ENCODE measurements at places on chromosomes 13 and 19. TPM values are rescaled to one million over a fixed set of nuclear protein-coding genes. Genes with fewer than 3 reads are reported as not detected.

TSHZ3 gene
- 2.3 TPM for total RNA-seq

PLVAP gene
- 21.1 TPM for total RNA-seq

ETHE1 gene
- total RNA-seq = 18.6 TPM

ATP8B3 gene
- not detected for total RNA-seq

ZNF471 gene
- total RNA-seq = 3.1 TPM

MBD3L3 gene
- total RNA-seq = not detected

ACP4 gene
- not detected for total RNA-seq

GRCh38 chr13:99464441-99464949 is 36.8 kb upstream of the TM9SF2 start:
- DNase-seq = no peak

- no peak for DNase-seq
These were observed 221.5 kb upstream of the TSHZ3 start for GRCh38 chr19:31570718-31571117.

DNA sequence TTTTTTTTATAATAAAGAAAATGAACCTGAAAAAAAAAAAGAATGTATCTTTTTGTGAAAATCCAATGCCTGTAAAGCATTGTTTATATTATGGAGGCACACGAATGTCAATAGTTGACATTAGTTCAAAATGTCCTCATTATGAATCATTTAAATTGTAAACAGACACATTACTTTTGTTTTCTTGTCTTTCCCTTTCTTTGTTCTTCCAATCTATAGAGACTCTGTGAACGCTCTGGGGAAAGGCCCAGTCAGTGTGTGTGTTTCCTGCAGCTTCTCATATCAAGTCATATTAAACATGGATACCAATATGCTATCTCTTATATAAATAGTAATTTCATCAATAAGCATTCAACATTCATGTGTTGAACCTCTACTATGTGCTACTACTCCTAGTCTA is 193.1 kb downstream of the KCTD12 start:
- DNase-seq = no peak

DNA sequence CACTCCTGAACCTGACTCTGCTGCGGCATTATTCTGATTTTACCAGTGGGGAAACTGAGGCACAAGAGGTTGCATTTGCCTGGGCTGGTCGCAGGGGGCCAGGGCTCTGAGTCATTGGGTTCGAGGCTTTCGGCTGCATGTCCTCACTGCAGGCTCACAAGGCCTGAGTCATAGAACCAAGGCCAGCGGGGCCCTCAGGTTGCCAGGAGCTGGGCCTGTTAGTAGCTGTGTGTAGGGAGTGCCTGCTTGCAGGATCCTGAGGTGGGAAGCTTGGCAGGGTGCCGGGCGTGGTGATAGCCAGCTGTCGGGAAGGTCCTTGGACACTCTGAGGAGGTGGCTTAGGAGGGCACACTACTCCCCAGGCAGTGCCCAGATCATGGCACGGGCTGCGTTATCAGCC is 21.6 kb upstream of the F2RL3 start:
- DNase-seq = no peak

DNA sequence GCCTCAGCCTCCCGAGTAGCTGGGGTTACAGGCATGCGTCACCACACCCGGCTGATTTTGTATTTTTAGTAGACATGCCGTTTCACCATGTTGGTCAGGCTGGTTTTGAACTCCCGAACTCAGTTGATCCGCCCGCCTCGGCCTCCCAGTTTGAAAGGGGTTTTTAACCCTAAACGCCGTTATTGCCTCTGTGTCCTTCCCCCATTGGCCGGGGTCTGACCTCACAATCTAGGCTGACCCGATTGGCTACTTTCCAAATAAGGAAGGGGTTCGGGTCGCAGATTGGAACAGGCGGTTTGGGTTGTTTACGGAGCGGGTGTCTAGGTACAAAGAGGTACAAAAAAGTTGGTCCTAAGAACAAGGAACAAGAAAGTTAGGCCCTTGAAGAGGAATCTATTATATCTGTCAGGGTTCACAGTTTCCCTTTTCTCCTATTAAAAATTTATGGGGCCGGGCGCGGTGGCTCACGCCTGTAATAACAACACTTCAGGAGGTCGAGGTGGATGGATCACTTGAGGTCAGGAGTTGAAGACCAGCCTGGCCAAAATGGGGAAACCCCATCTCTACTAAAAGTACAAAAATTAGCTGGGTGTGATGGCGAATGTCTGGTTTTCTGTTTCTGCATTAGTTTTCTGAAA is 1.0 kb downstream of the ZNF253 start:
- DNase-seq = no peak

DNA sequence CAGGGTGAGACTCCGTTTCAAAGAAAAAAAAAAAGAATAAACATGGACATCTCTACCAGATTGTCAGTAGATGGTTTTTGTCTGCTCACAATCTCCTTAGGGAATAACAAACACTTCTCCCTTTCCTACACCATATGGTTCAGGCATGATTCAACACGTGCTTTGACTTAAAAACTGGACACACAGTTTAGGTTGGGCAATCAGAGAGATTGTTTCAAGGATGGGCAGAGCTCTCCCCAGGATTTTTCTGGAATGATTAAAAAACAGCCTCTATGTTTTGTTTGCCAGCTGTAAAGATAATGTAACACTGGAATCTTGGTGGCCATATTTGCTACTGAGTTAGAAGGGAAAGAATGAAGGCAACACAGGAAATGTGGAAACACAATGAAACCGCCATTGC is 150.1 kb upstream of the TSC22D1 start:
- no peak for DNase-seq

DNA sequence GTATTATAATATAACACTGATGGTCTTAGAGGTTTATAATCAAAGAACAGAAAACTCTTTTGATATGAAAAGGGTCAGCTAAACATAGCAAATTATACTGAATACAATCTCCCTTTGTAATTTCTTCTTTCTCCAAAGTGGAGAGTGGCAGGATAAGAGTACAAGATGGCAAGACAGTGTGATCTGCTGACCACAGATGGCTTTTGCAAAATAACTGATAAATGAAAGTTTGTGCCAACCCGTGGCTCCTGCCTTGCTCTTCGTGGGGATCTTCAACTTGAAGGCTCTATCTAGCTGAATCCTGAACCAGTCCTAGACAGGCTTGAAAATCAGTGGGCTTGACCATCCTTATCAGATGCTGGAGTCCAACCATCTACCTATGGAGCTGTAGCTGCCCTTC is 185.7 kb downstream of the VWA8 start:
- DNase-seq = no peak

DNA sequence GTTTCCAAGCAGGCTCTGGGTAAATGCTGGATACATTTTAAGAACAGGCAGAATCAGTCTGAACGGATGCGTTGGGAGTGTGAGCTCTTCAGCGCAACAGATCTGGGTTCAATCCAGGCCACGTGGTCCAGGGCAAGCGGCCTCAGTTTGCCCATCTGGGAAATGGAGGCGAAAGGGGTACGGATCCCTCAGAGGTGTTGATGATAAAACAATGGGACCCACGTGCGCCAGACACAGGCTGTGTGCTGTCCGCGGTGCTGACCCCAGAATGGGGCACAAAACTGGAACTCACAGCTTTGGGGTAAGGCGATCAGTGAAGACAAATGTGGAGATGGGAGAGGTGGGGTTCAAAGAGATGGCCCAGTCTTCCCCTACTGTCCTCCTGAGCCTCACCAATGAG is 13.1 kb upstream of the PDE4C start:
- no peak for DNase-seq

DNA sequence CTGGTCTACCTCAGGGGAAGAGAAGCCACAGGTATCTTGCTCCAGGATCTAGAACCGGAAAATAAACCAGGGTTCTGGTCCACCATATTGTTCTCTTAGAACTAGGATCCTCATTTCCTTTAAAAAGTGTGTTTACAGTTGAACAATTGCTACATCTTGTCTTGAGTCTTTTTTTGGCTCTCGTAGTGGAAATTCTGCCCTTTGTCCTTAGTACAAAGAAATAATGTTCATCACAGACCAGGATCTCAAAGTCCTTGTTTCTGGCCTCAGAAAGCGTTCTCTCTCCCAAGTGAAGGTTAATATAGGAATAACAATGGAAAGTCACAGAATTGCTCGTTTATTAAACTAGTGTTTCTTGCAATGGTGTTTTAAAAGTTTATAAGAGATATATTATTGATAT is 20.8 kb downstream of the KLF2 start:
- no peak for DNase-seq

GRCh38 chr13:72208112-72208645 is 341.2 kb upstream of the DACH1 start:
- no peak for DNase-seq

- no peak for DNase-seq
These were observed 4.0 kb downstream of the EBI3 start for GRCh38 chr19:4233282-4233853.

DNA sequence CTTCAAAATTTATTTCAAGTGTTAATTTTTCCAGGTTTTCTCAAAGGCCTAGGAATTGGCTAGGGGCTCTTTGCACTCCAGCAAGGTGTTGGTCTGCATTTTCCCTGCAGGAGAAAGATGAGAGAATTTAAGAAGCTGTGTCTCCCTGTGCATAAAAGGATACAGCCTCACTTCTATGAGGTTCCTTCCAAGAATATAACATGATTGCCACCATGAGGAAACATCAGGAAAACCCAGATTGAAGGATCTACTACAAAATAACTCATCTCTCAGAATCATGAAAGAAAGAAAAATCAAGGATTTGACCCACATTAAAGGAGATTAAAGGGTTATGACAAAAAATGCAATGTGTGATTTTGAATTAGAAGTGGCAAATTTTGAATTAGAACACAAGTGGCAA is 69.9 kb downstream of the RUBCNL start:
- DNase-seq = no peak

- peak; percentile 16 for DNase-seq
These were observed 25.4 kb upstream of the GPR12 start for GRCh38 chr13:26785838-26786630.

DNA sequence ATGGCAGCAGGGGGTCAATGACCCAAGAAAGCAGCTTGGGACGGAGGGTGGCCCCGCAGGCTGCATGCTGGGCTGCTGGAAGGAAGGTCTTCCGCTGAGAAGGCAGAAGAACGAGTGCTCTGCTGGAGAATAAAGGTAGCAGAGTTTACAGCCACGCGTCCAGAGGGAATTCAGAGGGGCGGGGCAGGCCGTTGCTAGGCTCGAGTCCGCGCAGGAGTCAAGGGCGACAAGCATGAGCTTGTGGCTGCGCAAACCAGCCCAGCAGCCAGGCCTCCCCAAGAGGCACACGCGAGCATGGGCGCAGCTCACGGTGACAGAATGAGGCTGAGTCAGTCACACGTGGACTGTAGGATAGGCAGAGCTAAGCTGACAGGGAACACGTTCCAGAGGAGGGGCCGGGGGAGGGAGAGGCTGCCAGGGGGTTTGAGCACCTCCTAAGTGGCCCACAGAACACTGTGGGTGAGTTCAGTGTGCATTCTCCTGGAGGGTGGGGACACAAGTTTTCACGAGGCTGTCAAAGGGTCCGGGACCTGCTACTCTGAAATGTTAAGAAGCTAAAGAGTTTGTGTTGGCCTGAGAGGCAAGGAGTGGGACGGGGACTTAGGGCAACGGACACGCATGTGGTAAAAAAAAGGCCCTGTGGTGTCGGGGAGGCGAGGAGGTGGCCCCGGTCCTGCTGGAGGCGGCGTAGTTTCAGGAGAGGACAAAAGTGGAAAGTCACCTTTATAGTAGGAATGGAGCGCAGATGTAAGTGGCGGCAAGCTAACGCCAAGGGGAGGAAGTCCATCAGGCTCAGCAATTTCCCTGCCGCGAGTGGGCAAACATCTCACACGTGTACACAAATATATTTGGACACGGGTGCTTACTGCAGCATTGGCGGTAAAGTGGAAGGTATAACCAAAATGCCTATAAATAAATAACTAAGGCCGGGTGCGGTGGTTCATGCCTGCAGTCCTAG is 17.7 kb downstream of the RFX2 start:
- peak; percentile 50 for DNase-seq

DNA sequence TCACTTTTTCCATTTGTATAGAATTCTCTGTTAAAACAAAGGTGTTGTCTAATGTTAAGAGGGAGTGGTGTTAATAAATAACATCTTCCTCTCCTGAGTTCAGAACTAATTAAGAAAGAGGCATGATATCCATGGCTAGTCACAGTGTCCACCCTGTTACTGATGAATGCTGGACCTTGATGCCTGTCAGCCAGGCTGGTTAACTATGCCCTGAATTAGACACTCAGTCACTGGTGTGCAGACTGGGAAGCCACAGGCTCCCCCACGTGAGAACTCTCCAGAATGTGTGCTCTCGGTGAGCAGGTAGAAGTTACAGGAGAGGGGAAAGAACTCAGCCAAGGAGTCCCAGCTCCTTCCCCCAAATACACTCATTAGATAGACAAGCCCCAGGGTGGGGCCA is 56.1 kb upstream of the RNF113B start:
- DNase-seq = no peak

DNA sequence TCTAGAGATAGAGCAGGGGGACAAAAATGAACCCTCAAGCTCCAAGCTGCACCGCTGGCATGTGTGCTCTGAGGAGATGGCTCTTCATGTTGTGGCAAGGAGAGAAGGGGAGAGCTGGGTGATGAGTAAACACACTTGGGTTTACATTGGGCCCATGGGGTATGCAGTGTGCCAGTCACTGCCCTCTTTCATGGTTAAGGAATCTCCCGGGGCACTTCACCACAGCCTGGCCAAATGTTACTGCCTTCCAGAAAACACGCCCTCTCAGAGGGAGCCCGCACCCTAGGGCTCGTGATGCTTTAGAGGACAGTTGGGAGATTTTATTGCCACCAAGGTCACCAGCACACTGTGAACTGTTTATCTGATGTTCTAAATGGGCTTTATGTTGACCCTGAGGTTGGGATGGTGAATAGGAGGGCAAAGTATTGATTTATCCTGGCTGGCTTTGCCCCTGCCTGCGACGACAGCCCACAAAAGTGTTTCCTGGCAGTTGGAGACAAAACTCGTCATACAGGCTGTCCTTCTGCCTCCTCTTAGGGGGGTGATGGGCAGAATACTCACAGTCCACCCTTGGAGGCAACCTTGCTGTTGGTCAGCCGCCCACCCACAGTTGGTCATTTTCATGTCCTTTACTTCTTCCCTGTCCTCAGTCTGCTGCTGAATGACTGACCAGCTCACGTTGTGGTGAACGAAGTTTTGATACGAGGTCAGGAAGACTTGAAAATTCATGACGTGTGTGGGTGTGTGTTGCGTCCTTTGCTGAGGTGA is 156.9 kb downstream of the STK24 start:
- no peak for DNase-seq

DNA sequence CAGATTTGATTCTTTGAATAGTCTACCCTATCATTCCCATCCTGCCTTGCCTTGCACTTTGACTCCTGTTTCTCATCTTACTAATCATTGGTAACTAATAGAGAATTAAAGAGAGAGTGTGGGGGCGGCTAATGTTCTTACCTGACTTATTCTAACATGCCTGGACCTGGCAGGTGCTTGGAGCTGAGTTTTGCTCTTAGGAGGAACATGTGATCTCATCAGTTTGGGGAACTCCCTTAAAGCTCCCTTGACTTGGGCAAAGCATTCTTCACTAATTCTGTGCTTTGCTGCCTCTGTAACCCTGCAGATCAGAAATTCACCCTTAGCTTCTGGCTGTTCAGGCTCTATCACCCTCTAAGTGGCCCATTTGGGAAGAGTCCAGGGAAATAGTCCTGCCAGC is 861.1 kb downstream of the GPC5 start:
- no peak for DNase-seq

GRCh38 chr13:42883771-42884467 is 102.5 kb downstream of the FAM216B start:
- DNase-seq = peak; percentile 22
